ENCODE measurements at places on chromosomes 16 and 17.

DNA sequence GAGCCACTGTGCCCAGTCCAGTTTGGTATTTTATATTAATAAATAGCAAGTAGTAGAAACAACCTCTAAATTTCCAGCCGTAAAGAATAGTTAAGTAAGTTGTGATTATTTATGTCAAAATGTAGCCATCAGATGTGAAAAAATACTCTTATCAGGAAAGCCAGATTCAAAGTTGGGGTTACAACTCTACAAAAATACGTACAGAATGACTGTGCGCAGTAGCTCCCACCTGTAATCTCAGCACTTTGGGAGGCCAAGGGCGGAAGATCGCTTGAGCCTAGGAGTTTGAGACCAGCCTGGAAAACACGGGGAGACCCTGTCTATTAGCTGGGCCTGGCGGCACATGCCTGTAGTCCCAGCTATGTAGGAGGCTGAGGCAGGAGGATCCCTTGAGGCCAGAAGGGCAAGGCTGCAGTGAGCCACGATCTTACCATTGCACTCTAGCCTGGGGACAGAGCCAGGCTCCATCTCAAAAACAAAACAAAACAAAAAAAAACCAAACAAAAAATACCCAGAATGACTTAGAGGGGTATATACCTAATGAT, 1.7 kb downstream of the PDP2 start:
- DNase-seq, result no peak

DNA sequence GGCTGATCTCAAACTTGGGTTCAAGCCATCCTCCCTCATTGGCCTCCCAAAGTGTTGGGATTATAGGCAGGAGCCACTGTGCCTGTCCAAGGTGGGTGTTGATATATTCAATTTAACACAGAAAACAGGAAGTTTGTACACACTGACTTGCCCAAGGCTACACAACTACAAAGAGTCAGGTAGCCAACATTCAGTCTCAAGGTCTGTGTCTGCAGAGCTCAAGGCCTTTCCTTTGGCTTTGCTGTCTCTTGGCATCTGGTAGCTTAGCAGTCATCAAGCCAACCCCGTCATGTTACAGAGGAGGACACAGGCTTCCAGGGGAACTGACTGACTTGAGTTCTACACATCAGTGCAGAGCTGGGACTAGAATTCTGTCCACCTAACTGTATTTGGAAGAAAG, 11.9 kb upstream of the MEFV start:
- no peak for DNase-seq

DNA sequence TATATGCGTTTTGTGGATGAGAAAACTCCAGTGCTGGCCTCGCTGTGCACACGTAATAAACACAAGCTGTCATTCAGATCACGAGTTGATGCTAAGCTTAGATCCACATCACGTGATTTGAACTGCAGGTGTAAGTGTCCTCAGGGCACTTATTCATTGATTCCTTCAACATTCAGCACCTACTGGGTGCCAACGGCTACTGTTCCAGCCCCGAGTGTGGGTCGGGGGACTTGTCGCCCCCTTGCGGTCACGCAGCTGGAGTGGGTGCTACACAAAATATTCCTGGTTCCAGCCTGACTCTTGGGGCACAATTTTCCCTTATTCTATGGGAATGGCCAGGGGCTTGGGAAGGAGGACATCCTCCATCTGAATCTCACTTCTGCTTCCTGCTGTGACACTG, 29.9 kb upstream of the GINS2 start:
- peak; percentile 22 for DNase-seq

- DNase-seq, result no peak
Observed at GRCh38 chr17:40901981-40902474, 17.0 kb upstream of the KRT20 start.

- no peak for DNase-seq
Observed at GRCh38 chr17:58246781-58247180, 8.4 kb downstream of the LPO start.

- DNase-seq, result no peak
Observed at GRCh38 chr17:80892900-80893603, 98.6 kb upstream of the CHMP6 start.
